Breast epithelium (tissue), 4 donors: ENCODE measurements at places on chromosomes 13 and 19. TPM values are rescaled to one million over a fixed set of nuclear protein-coding genes. Genes with fewer than 3 reads are reported as not detected.

ZNF564 gene
- total RNA-seq: 14.7 TPM

IGFL3 gene
- not detected for total RNA-seq

ZNF534 gene
- 1.2 TPM for total RNA-seq

MARK4 gene
- total RNA-seq: 19.2 TPM

DNAAF3 gene
- 4.9 TPM for total RNA-seq

DNMT1 gene
- total RNA-seq: 30.6 TPM

GJB6 gene
- not detected for total RNA-seq

DNA sequence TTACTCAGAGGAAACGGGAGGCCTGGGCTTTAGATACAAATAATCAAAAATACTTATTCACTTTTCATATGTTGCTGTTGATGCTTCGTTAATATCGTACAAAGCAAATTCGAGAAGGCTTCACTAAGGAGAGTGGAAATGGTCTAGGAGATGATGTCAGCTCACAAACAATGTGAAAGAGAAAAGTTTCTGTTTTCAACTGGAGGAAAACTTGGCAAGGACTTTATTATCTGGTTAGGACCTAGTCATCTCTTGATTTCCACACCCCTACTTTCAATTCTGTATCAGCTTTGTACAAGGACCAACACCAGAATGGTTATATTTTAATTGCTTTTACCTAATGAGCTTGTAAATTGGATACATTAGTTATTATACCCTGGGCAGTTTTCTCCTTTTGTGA, 88.0 kb downstream of the SLC10A2 start:
- DNase-seq: no peak

- no peak for DNase-seq
These were observed 242.1 kb downstream of the FGF9 start for GRCh38 chr13:21913010-21913409.

- no peak for DNase-seq
These were observed 64.0 kb downstream of the SERP2 start for GRCh38 chr13:44437356-44438233.

- no peak for DNase-seq
These were observed 352.5 kb upstream of the ATXN8OS start for GRCh38 chr13:69755101-69755500.

GRCh38 chr19:49555600-49556411, 24.6 kb downstream of the NOSIP start:
- DNase-seq: no peak

DNA sequence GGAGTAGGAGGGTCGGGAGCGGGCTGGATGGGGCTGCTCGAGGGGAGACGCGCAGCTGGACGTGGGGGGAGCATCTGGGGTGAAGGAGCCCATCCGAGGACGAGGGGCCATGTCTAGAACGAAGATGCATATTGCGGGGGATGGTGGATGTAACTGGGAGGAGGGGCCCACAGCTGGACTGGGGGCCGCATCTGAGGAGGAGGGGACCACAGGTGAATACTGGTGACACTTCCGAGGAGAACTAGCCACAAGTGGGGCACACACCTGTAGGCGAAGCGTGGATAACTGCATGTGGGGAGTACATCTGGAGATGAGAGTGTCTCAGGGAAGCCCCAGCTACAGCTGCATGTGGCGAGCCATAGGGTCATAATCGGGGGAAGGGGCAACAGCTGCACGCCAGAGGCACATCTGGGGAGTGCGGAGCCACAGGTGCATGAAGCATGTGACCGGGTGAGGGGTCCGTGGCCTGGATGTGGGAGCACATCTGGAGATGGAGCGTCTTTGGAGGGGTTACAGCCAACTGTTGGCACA, 402 bp downstream of the ZSWIM9 start:
- no peak for DNase-seq

DNA sequence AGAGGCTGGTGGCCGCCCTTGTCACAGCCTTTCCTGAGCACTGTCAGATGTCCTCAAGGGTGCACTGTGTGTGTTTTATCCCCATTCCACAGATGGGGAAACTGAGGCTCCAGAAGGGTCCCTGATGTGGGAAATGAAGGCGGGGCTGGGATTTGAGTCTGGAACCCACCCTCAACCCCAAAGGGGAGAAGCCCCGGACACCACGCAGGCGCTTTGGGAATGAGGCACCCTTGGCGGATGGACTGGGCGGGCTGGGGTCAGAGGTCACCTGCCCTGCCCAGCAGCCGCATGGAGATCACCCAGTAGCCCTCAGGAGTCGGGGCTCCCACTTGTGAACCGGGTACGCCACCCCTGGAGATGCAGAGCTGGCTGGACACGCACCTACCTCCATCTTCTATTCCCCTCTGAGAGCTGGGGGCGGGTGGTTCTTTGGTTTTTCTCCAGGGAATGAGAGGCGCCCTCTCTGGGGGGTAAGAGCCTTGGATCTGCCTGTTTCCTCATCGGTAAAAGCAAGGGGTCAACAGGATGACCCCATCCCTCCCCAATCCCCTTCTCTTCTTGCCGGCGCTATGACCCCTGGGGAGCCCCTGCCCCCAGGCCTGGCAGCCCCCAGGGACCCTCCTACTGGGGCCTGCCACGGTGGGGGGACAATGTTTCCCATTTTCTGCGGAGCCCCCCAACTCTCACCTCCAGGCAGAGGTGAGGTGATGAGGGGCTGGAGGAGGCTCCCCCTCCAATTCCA, 8.3 kb upstream of the ONECUT3 start:
- no peak for DNase-seq

- DNase-seq: no peak
These were observed 47.5 kb downstream of the GAS6 start for GRCh38 chr13:113816254-113816929.

DNA sequence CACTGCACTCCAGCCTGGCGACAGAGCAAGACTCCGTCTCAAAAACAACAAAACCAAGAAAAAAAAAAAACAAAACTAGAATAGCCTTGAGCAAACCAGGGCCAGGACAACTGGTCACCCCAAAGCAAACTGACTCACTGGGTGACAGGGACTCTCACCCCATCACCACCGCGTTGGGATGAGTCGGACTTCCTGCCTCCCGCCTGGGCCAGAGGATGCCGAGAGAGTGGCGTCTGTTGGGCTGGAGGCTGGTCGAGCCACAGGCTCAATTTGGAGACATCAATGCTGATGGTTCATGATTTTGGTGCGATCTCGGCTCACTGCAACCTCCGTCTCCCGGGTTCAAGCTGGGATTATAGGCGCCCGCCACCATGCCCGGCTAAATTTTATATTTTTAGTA, 11.6 kb downstream of the TMPRSS9 start:
- no peak for DNase-seq

GRCh38 chr13:85616275-85616674, 182.9 kb downstream of the SLITRK6 start:
- DNase-seq: no peak

DNA sequence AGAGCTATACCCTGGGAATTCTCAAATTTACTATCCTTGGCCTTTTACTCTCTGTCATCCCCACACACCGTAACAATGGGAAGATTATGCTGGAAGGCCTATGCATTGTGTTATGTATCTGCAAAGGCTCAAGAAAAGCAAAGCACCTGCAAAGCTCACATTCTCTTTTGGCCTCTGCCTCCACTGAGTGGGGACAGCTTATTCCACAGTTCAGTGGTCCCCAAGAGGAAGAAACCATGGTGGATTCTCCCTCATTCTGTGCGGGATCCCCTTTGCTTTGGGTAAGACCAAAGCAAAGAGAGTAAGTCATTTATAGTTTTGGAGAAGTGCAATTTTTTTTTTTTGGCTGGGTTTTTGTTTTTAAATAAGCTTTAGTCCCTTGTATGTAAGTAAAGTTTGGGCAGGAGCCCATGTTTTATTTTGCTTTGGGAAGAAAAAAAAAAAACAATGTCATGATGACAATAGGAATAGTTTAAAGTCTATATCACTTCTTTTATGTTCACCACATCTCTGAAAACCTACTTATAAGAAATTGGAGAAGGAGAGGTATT, 530.6 kb downstream of the FGF9 start:
- no peak for DNase-seq

DNA sequence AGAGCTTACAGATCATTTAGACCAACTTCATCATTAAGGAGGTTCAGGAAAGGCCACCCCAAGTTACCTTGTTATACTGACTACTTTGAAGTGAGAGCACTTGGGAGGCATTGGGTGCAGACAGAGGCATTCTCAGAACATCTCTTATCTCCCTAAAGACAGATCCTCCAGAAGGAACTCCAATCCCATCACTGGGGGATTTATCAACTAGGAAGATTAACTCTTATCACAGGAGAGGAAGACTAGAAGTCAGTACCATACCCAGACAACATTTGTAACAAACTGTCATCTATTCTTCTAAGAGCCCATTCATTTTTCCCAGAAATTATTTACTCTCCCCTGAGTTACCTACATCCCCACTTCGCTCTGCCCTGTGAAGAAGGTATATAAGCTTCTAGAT, 5.8 kb upstream of the RFXAP start:
- DNase-seq: no peak

DNA sequence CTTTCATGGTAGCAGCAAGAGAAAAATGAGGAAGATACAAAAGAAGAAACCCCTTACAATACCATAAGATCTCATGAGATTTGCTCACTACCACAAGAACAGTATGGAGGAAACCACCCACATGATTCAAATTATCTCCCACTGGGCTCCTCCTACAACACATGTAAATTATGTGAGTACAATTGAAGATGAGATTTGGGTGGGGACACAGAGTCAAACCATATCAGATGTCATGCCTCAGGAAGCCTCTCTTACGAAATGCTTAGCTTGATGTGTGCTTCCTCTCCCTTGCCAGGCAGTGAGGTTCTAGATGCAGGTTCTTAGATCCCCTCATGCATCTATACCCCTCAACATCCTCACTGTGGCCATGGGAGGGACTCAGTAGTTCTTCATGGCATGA, 63.2 kb upstream of the RGCC start:
- DNase-seq: no peak

DNA sequence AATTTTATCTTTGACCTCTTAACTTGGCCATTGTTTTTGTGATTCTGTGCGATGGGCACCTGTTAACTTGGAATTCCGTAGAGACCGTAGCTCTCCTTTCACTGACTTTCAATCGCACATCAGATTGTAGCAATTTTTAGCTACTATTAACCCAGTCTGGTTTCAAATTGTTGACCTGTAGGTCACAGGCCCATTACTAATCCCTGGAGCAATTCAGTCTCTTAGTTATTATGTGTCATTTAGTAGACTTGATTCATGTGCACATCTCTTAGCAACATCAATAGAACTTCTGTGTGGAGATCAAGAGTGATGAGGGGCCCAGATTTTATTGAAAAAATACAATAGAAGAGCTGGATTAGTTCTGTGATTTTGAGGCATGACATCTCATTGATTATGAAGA, 549.6 kb upstream of the SLC10A2 start:
- no peak for DNase-seq

DNA sequence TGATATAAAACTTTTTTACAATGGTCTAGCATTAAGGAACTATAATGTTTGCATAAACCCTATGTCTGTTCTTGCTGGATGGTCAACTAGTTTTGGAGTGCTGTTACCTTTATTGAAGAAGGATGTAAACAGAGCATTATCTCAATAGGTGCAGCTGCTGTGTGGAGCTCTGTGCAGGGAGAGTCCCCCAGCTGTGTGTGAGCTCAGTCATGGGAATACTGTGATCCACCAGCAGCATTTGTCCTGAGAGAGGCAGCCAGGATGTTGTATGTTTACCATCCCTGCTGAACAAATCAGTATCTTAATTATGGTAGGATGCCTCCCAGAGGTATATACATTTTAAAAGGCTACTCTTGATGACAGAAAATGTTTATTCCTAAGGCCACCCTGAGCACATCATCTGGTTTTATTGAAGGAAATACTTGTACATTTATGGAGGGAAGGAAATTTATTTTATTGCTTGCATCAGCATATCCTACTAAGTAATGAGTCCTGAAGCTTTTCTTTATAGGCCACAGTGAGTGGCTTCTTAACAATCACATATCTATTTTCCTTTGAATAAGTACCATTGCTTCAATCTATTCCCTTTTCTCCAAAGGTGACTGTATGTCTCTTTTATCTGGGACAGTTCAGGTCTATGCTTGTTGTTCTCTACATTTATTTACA, 11.7 kb downstream of the RAP2A start:
- DNase-seq: no peak

GRCh38 chr13:26019251-26019650, 32.6 kb downstream of the SHISA2 start:
- DNase-seq: no peak

- no peak for DNase-seq
These were observed 3.3 kb upstream of the LRG1 start for GRCh38 chr19:4542896-4543841.

DNA sequence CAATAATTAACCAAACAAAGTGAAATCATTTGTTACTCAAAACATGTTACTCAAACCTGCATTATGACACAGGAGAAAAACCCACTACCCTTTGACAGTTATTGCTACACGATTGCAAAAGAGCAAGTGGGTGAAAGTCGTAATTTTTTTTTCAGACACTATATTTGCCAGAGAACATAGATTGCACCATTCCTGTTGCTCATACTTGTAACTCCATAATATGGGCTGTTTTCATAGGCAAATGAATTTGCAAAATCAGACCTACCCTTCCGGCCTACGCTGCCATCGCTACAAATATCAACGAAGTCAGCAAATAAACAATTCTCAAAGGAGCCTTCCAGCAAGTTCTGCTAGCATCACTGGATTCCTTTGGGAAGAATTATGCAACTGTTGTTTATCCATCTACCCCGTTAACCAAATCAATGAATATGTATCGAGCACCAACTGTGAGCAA, 396.5 kb downstream of the IRS2 start:
- DNase-seq: no peak

DNA sequence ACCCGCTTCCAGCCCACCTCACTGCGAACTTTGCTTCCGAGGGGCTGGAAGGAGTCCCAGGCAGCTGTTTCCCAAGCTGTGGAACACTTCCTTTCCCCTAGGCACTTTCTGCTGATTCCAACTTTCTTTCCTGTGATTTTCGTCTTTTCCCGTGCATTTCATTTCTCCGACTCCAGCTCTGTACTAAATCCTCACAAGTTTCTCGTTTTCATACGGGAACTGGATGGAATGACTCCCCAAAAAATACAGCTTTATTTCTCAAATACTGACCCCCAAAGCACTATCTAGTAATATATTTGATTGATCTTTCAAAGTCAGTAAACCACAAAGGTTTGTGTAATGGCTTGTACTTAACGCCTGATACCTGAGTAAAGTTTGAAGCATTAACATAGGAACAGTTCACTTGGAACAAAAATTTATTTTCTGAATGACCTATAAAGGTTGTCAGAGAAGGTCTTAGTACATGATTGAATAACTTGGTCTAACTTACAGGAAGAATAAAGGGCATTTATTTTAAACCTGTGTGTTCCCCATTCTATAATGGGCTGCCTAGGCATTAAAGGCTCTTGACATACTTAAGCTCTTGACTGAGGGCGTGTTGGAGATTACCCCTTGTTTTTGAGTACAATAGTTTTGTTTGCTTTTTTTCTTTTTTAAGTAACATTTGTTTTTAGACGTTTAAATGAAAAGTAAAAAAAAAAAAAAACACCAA, 1.3 kb upstream of the PCDH9 start:
- no peak for DNase-seq

DNA sequence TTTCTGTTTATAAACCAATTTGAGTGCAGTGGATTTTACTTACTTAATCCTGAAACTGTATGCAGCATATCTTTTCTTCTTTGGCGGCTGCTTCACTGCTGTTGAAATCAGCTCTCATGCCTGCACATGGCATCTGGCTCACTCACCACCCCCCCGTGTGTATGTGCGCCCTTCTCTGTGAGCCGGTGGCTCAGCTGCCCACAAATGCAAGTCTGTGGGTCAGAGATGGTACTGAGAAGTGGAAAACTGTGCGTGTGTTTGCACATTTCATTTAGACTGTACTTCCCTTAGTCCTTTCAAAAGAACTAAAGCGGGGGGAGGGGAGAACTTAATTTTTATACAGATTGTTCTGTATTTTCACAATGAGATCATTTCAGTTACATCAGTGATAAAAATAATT, 307.6 kb downstream of the SHISA2 start:
- no peak for DNase-seq
